ENCODE measurements at places on chromosomes 1 and 21. TPM values are rescaled to one million over a fixed set of nuclear protein-coding genes. Genes with fewer than 3 reads are reported as not detected.

Gene ITLN2
- not detected for total RNA-seq

Gene SPTA1
- total RNA-seq, result not detected

Gene VAV3
- total RNA-seq, result 21.4 TPM

Gene PARP1
- 147 TPM for total RNA-seq

Gene S100A5
- total RNA-seq, result not detected

Gene INSRR
- not detected for total RNA-seq

Gene RNU1-4
- not detected for total RNA-seq

Gene DHRS3
- total RNA-seq, result 489 TPM

Gene NEK2
- 39.9 TPM for total RNA-seq

Gene IRF6
- total RNA-seq, result not detected

Gene SRSF4
- 30.9 TPM for total RNA-seq

Gene ARMH1
- not detected for total RNA-seq

Gene FNDC10
- total RNA-seq, result 16.9 TPM

Gene OR2T35
- not detected for total RNA-seq

Gene PTGS2
- 0.03 TPM for total RNA-seq

Gene OR2T2
- total RNA-seq, result not detected

Gene AADACL4
- total RNA-seq, result not detected

Gene UTP11
- 45.4 TPM for total RNA-seq

Gene NIBAN1
- 36.6 TPM for total RNA-seq

Gene OR6N1
- total RNA-seq, result not detected

Gene GBP1
- 0.07 TPM for total RNA-seq

Gene PBX1
- 3.1 TPM for total RNA-seq

Gene AKNAD1
- not detected for total RNA-seq

Gene UBASH3A
- not detected for total RNA-seq

Gene KCNK1
- 36.3 TPM for total RNA-seq

Gene SCYL3
- total RNA-seq, result 8.2 TPM

Gene PTPRC
- total RNA-seq, result not detected

Gene CA6
- total RNA-seq, result not detected

Gene LRRC7
- total RNA-seq, result not detected

Gene NPR1
- total RNA-seq, result 0.41 TPM

Gene DYNLT5
- total RNA-seq, result not detected

Gene LMOD1
- not detected for total RNA-seq

Gene TACSTD2
- not detected for total RNA-seq

Gene GUCA2B
- not detected for total RNA-seq

Gene FMO1
- total RNA-seq, result not detected

Gene REN
- not detected for total RNA-seq

Gene TFAP2E
- total RNA-seq, result not detected

Gene SMYD2
- 109 TPM for total RNA-seq

Gene SUSD4
- 11.9 TPM for total RNA-seq

Gene GPR153
- total RNA-seq, result 2.9 TPM

Gene TMEM269
- not detected for total RNA-seq

Gene COG2
- total RNA-seq, result 32.2 TPM

Gene CAPN8
- 0.14 TPM for total RNA-seq

Gene MCOLN3
- 1.0 TPM for total RNA-seq

Gene VASH2
- 0.74 TPM for total RNA-seq

Gene TNFAIP8L2
- not detected for total RNA-seq

Gene SH3D21
- 2.2 TPM for total RNA-seq

Gene SPATA21
- not detected for total RNA-seq

Gene COA7
- 10.6 TPM for total RNA-seq

Gene NTMT2
- not detected for total RNA-seq

Gene FAAH
- total RNA-seq, result 10.9 TPM

Gene PRKAA2
- total RNA-seq, result 3.9 TPM

Gene IGSF3
- 36.0 TPM for total RNA-seq

Gene RHEX
- total RNA-seq, result 1.1 TPM

Gene TRAF5
- total RNA-seq, result 6.2 TPM

Gene TMEM39B
- 7.0 TPM for total RNA-seq

Gene NPHS2
- not detected for total RNA-seq

Gene MAN1C1
- not detected for total RNA-seq

Measured in Caki2 (cell line).